ENCODE measurements at places on chromosomes 6 and 20. TPM values are rescaled to one million over a fixed set of nuclear protein-coding genes. Genes with fewer than 3 reads are reported as not detected.

DNA sequence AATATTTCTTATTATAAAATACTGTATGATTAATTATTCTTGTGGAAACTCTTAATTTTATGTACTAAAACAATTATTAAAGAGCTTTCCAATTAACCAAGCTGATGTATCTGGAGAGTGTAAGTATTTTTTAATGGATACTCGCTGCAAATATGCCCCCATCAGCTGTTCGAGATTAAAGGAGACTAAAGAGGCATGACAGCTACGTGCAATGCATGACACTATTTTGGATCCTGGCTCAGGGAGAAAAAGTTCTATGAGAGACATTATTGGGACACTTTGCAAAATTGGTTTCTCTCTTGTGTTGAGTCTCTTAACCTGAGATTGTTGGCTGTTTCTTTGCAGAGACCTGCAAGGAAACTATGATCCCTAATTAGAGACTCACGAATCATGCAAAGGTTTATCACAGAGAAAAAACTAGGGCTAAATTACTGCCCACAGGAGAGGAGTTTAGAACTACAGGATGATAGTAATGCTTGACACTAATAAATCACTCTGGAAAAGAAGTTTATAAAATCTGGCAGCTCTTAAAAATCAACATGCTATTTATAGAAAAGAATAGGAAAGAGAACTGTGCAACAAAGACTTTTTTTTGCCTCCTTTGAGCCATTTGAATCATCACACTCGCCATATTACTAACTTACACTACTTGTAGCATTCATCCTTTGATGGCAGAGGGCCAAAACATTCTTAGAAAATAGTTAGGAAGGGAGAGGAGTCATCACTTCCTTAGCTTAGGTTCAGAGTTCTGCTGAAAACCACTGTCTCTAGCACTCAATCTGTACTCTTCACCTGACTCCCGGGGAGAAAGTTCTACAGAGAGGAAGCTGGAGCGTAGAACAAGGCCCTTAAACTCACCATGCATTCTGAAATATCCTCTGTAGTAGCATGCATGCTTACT is 25.3 kb downstream of the NRN1 start:
- H3K4me1 ChIP-seq: peaks cover 16% of the 10 kb centered on the region
- no peaks in the 10 kb centered on the region for H3K36me3 ChIP-seq
- H3K27me3 ChIP-seq: peaks cover 5% of the 10 kb centered on the region
- DNase-seq: no peak
- no peak overlapping the region for H3K27ac ChIP-seq
- no peak overlapping the region for H3K4me3 ChIP-seq

- no peak overlapping the region for H3K27ac ChIP-seq
- H3K4me3 ChIP-seq: no peak overlapping the region
- H3K4me1 ChIP-seq: no peaks in the 10 kb centered on the region
- H3K27me3 ChIP-seq: peaks cover 11% of the 10 kb centered on the region
These were observed 45.1 kb downstream of the ADGRF1 start for GRCh38 chr6:46996860-46997641.

DNA sequence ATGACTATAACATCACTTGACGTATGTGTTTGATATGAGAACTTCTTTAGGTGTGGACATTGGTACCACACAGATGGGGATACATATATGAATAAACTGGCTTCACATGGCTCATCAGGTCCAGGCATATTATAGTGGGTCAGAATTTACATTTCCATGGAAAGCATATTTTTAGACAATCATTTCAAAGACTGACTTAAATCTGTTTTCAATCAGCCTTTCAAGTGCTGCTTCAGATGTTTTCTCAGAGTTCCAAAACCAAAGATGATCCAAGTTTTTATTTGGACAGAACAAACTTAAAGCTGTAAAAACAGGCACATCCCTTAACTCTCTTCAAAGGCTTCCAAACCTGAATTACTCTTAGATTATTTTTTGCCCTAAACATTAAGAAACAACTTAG is 88.1 kb downstream of the PRSS35 start:
- no peak overlapping the region for H3K27ac ChIP-seq
- no peak overlapping the region for H3K4me3 ChIP-seq
- no peaks in the 10 kb centered on the region for H3K36me3 ChIP-seq
- H3K27me3 ChIP-seq: no peaks in the 10 kb centered on the region
- H3K4me1 ChIP-seq: no peaks in the 10 kb centered on the region
- DNase-seq: no peak

GRCh38 chr20:38184101-38184500 is 19.0 kb upstream of the TGM2 start:
- H3K4me3 ChIP-seq: no peak overlapping the region
- H3K27ac ChIP-seq: no peak overlapping the region
- no peaks in the 10 kb centered on the region for H3K36me3 ChIP-seq
- H3K27me3 ChIP-seq: peaks cover 12% of the 10 kb centered on the region

GRCh38 chr20:20518263-20518662 is 150.4 kb downstream of the INSM1 start:
- H3K36me3 ChIP-seq: peaks cover 68% of the 10 kb centered on the region
- no peaks in the 10 kb centered on the region for H3K27me3 ChIP-seq
- no peak for DNase-seq
- no peak overlapping the region for H3K4me3 ChIP-seq

SYNGAP1 gene
- total RNA-seq: 35.8 TPM

RAET1L gene
- not detected for total RNA-seq

MLN gene
- total RNA-seq: not detected

DNA sequence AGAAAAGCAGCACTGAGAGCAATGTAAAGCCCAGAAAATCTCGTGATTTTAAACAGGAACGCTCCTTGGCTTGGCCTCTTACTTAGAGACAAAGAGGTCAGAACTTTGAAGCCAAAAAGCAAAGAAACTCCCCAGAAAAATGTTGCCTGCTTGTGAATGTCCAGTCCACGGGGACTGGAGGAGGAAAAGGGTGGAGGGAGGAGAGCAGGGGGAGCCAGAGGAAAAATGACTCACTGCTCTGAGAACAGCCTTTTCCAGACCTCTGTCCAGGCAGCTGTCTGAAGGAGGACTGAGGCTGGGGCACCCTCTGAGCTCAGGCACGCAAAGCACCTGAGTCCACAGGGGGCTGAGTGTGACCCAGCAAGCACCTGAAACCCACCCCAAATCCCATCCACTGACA is 64.7 kb downstream of the TRAM2 start:
- H3K27ac ChIP-seq: no peak overlapping the region
- H3K36me3 ChIP-seq: peaks cover 11% of the 10 kb centered on the region
- no peaks in the 10 kb centered on the region for H3K27me3 ChIP-seq
- no peaks in the 10 kb centered on the region for H3K4me1 ChIP-seq
- H3K4me3 ChIP-seq: no peak overlapping the region
- no peak for DNase-seq

GRCh38 chr6:73258721-73259120 is 4.3 kb downstream of the KHDC1 start:
- no peaks in the 10 kb centered on the region for H3K36me3 ChIP-seq
- H3K27me3 ChIP-seq: no peaks in the 10 kb centered on the region
- no peak overlapping the region for H3K4me3 ChIP-seq
- DNase-seq: no peak

- no peaks in the 10 kb centered on the region for H3K27me3 ChIP-seq
- H3K4me3 ChIP-seq: no peak overlapping the region
- H3K36me3 ChIP-seq: no peaks in the 10 kb centered on the region
- no peak overlapping the region for H3K27ac ChIP-seq
These were observed 473.0 kb upstream of the SPTLC3 start for GRCh38 chr20:12535770-12536169.

SNRNP48 gene
- total RNA-seq: 21.1 TPM

GRCh38 chr6:105867821-105868220 is 218.3 kb upstream of the PRDM1 start:
- H3K27ac ChIP-seq: no peak overlapping the region
- no peak for DNase-seq
- no peak overlapping the region for H3K4me3 ChIP-seq

- H3K36me3 ChIP-seq: no peaks in the 10 kb centered on the region
- DNase-seq: no peak
- no peak overlapping the region for H3K4me3 ChIP-seq
- H3K27me3 ChIP-seq: peaks cover 2% of the 10 kb centered on the region
- H3K27ac ChIP-seq: no peak overlapping the region
These were observed 10.7 kb upstream of the MPC1 start for GRCh38 chr6:166393535-166393823.

DNA sequence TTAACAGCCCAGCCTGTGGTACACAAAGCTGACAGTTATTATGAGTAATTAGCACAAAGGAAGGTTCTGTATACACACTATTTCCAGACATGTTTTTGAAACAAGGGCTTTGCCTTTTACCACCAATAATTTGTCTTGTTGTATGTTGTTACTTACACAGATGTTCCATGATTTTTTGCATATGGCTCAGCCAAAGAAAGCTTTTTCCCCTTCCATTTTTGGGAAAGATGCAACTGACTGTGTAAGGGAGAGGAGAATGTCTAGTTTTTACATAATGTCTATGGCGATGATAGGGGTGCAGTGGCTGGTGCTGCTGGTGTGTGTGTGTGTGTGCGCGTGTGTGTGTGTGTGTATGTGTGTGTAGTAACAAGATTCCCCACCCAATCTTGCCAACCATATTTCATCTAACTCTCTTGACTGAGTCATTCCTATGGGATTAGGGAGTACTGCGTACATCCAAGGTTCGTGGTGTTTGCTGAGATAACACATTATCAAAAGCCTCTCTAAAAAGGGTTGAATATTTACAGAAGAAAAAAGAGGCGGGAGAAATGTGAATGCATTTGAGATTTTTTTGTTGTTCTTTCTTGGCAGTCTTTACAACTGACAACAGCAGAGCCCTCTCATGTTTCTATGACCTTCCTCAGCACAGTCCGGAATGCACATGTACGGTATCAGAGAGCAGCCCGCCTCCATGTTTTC is 192.2 kb downstream of the GMPR start:
- no peaks in the 10 kb centered on the region for H3K27me3 ChIP-seq
- peak overlapping the region; percentile 40 for H3K27ac ChIP-seq
- H3K4me3 ChIP-seq: no peak overlapping the region

DOK5 gene
- total RNA-seq: 0.53 TPM

- no peak overlapping the region for H3K4me3 ChIP-seq
- H3K36me3 ChIP-seq: peaks cover 2% of the 10 kb centered on the region
- H3K4me1 ChIP-seq: peaks cover 55% of the 10 kb centered on the region
- H3K27me3 ChIP-seq: no peaks in the 10 kb centered on the region
- DNase-seq: no peak
These were observed 28.6 kb downstream of the PPARD start for GRCh38 chr6:35370785-35371493.

PLCB4 gene
- not detected for total RNA-seq

NMBR gene
- not detected for total RNA-seq

- H3K27me3 ChIP-seq: peaks cover 8% of the 10 kb centered on the region
- H3K27ac ChIP-seq: no peak overlapping the region
- no peak overlapping the region for H3K4me3 ChIP-seq
- no peak for DNase-seq
These were observed 601.2 kb downstream of the CDH26 start for GRCh38 chr20:60559462-60559861.

DNA sequence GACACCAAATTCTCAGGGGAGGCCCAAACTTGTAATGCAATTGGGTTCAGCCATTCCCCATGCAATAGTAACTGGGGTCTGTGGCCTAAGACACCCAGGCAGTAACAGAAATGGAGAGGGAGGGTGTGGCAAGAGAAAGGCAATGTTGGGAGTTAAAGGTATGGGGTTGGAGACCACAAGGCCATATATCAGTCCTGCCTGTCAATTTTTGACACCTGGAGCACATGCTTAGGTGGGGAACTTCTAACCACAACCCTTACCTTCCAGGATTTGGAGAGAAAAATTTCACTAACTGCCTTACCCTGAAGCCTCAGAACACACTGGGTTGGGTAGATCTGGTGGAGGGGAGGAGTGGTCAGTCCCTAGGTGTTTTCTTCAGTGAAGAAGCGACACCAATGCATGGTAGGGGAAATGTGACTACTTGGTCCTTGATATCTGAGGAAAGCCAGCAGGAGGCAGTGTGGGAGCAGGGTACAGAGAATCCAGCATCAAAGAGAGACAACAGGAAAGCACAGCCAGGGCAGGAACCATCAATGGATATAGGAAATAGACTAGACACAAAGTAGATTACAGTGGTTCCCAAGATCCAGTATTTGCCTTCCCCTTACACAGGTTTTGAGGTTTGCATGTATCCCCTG is 6.8 kb upstream of the USP49 start:
- no peak overlapping the region for H3K4me3 ChIP-seq
- H3K27ac ChIP-seq: no peak overlapping the region
- peak; percentile 75 for DNase-seq
- H3K4me1 ChIP-seq: peaks cover 12% of the 10 kb centered on the region
- H3K36me3 ChIP-seq: peaks cover 6% of the 10 kb centered on the region
- no peaks in the 10 kb centered on the region for H3K27me3 ChIP-seq

DNA sequence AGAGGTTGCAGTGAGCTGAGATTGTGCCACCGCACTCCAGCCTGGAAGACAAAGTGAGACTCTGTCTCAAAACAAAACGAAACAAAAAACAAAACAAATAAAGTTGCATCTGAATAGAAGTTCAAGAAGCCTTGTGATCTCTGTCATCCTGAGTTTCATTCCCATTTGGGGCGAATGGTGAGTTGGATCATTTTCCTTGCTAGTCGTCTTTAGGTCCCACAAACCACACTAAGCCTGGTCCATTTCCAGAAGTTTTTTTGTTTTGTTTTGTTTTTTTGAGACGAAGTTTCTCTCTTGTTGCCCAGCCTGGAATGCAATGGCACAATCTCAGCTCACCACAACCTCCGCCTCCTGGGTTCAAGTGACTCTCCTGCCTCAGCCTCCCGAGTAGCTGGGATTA is 33.8 kb downstream of the ZNF217 start:
- no peak for DNase-seq
- no peaks in the 10 kb centered on the region for H3K27me3 ChIP-seq
- no peak overlapping the region for H3K27ac ChIP-seq
- H3K36me3 ChIP-seq: peaks cover 2% of the 10 kb centered on the region
- no peak overlapping the region for H3K4me3 ChIP-seq
- peaks cover 2% of the 10 kb centered on the region for H3K4me1 ChIP-seq

GRCh38 chr6:38445336-38445735 is 194.4 kb downstream of the BTBD9 start:
- no peaks in the 10 kb centered on the region for H3K36me3 ChIP-seq
- H3K4me1 ChIP-seq: peaks cover 13% of the 10 kb centered on the region
- no peak overlapping the region for H3K27ac ChIP-seq
- H3K4me3 ChIP-seq: no peak overlapping the region
- no peak for DNase-seq

DNA sequence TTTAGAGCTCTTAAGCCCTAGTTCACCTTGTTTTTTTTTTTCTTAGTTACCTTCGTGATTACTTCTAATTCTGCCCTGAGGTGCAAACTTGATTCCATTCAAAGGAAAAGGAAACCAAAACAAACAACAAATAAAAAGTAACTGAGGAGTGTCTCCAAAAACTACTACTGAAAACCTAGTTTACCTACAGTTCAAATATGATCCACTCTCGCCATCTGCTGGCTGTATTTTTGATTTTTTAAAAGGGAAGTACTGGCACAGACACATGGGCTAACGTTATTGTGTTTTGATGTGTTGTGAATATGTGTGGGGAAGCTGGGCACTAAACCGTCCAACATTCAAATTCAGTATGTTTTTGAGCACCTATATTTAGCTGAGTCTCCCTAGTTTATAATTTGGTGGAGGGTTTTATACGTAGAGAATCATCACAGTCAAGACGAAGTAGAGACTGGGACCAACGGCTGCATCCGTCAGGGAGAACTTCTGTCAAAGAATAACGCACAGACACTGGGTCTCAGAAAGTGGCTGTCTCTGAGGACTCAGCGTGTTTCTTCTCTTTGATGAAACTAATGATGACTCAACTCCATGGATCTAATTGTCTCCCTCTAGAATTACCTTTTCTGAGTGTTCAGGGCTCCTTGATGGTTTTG is 373.5 kb upstream of the BTBD3 start:
- no peaks in the 10 kb centered on the region for H3K36me3 ChIP-seq
- H3K4me3 ChIP-seq: no peak overlapping the region
- no peak overlapping the region for H3K27ac ChIP-seq
- no peak for DNase-seq

- H3K4me3 ChIP-seq: no peak overlapping the region
- H3K4me1 ChIP-seq: peaks cover 3% of the 10 kb centered on the region
- H3K27me3 ChIP-seq: peaks cover 4% of the 10 kb centered on the region
- DNase-seq: no peak
- no peak overlapping the region for H3K27ac ChIP-seq
These were observed 7.9 kb downstream of the TGM3 start for GRCh38 chr20:2303673-2304072.
